ENCODE measurements at places on chromosomes 12 and 14.

- DNase-seq = no peak
These were observed 868 bp downstream of the SPATA7 start for GRCh38 chr14:88386256-88386794.

DNA sequence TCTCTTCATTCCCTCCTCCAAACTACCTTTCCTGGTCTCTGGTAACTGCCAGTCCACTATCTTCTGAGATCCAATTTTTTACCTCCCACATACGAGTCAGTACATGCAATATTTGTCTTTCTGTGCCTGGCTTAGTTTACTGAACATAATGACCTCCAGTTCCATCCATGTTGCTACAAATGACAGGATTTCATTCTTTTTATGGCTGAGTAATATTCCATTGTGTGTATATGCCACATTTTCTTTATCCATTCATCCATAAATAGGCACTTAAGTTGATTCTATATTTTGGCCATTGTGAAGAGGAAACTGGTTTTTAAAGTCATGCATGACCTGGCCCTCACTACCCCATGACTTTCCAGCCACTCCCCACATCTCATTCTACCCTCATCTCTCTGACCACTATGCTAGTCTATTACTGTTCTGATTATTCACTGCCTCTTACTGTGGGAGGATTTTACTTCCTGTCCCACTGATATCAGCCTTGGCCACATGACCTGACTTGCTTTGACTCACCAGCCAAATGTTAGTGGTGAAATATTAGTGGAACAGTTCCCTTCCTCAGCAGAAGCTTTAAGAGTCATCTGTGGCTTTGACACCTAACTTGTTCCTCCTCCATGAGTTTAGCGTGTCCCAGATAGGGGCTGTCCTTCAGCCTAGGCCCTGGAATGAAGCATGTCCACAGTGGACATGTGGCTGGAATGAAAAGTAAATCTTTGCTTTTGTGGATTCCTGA, 52.2 kb downstream of the GOLGA5 start:
- DNase-seq = peak; percentile 1

GRCh38 chr14:96452684-96453083, 49.5 kb upstream of the PAPOLA start:
- DNase-seq = no peak

DNA sequence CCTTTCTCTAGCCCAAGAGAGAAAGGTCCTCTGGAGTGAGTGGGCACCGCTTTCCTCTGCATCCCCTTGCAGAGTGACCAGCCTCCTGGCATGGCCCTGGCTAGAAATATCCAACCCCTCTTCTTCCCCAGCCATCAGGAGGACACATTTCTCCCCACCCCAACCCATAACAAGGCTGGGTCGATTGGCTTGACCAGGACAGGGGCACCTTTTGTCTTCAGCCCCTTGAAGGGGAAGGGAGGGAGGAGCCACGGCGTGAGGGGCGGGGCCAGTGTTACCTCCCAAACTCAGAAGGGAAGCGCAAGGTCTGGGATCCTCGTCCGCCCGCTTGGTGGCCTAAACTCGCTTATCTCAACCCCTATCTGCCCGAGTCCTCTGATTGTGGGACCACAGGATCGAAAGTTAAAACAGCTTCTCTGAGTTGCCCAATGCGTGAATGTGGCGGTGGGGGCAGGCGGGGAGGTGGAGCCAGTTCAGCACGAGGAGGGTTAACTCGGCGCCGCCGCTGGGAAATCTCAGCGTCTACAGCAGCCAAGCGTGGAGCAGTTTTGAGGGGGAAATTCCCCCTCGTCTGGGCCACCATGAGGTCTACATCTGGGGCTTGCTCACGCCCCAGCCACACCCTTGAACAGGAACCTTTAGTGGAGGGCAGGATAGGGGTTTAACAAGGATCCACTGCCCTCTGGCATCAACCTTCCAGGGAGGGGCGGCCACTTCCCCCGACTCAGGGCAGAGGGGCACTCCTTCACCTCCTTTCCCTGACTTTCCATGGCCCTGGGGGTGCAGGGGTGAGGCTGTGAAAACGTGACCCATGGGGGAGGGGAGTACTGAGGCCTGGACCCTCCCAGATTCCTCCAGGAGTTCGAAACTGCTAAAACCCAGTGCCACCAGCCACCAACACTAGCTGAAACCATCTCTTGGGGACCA, 795 bp downstream of the STAT6 start:
- no peak for DNase-seq

GRCh38 chr14:100884456-100884855, 19.1 kb downstream of the RTL1 start:
- no peak for DNase-seq

DNA sequence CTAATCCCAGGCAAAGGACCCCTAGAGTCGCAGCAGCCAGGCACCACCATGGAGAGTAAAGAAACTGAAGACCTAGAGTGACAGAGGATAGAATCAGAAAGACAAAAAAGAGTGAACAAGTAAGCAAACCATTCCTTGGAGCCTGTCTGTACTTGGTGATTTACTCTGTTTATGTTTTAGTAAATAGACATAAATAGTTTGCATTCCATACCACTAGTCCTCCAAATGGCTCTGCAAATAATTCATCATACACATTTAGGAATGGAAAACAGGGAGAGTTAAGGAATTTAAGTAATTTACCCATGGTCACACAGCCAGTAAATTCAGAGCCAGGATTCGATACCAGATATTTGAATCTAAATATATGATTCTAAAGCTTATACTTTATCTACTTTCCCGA, 2.8 kb downstream of the OLR1 start:
- peak; percentile 36 for DNase-seq

DNA sequence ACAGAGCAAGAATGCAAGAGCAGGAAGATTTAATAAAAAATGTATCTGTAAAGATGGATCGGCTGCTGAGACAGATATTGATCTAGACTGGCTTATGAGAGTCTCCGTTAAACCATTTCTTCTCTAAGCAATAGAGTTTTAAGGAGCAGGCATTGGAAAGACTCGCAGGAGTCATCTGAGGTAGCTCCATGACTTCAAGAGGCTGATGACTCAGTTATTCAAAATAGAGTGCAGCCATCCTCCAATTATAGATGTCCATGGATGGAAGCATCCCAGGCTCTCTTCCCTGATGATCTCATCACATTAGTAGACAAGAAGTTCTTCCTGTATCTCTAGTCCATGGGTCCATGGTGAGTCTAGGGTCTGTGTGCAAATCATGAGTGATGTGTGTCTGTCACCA, 638.3 kb upstream of the TMEM132C start:
- peak; percentile 63 for DNase-seq

DNA sequence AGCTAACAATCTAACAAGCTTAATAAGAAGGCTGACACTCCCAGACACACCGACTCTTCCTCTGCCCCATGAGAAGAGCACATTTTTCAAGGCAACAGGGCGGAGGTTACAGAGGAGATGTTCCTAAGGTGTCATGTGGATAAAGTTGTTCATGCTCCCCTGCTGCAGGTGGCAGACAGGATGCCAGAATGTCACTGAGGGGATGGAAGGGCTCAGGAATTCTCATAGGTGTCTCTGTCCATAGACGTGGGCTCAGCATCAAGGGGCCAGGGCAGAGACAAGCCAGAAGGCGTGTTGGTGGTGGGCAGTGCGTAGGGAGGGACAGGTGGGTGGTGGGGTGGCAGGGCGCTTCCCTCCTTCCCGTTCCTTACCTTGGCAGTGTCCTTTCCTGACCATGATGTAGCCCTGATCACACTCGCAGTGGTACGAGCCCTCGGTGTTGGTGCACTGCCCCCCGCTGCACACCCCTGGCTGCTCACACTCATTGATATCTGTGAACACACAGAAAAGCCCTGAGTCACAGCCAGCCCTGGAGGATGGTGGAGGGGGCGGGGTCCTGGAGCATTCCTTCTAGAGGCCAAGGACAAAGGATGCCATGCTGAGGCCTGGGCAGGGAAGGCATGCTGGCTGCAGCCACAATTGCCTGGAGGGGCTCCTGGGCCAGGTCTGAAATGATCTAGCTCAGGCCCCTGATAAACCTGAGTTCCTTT, 23.0 kb downstream of the ISCA2 start:
- no peak for DNase-seq

DNA sequence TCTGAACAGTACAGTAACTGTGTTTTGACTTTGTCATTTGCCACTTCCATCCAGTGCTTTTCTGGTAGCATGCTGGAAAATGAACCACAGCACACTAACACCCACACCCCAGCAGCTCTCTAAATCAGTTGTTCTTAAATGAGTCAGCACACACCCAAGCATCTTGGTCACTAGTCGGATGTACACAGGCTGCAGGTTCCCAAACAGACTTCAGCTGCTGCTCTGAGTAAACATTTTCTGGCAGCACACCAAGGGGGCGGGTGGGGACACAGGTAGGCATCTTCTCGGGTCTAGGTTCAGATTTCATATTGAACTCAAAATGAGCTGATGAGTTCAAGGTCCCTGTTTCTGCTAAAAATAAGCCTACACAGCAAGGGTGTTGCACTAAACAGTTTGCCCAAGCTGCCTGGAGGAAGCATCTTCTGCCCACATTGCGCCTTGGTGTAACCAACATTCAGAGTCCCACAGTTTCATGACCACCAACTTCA, 39.8 kb downstream of the IFNG start:
- DNase-seq = no peak

DNA sequence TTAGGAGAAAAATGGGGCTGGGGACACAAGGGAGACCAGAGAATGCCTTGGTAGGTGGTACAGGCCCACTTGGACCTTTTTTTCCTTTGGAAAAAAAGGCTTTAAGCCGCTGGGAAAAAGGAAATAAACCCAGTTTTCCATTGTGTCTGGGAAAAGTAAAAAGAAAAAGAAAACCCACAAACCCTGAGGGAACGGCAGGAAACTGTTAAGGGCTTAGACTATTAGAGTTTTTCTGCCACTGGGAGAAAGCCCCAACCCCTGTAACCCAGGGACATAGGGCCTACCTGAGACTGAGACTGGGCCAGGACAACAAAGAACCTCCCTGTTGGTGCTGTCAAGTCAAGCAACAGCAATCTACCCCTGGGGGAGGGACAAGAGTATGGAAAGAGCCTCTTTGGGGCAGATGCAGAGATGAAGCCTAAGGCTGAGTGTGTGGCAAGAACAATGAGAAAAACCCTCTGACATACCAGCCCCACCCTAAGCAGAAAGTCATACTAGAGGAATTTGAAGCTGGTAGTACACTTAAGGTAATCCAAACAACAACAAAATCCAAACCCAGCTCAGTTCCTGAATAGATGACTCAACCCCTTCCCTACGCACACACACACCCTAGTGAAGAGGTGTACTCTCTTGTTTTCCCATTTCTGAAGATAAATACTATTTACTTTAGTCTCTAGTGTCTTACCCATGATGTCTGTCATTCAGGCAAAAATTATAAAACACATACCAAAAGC, 22.8 kb downstream of the ATF1 start:
- DNase-seq = peak; percentile 56

DNA sequence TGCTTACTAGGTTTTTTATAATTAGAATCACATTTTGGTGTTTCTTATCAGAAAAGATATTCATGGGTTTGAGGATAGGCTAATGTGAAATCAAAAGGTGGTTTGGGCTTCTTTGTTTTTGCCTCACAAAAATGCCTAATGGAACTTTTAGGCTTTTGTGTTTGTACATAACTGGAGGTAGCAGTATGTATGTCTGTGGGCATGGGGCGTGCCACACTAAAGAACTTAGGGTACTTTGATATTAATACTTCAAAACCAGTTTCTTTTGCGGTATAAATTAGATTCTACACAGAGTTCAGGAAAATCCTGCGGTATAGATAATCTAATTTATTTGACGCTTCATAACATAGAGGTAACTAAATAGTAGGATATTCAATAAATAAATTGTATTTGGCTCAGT, 1.9 kb downstream of the ETV6 start:
- DNase-seq = no peak

DNA sequence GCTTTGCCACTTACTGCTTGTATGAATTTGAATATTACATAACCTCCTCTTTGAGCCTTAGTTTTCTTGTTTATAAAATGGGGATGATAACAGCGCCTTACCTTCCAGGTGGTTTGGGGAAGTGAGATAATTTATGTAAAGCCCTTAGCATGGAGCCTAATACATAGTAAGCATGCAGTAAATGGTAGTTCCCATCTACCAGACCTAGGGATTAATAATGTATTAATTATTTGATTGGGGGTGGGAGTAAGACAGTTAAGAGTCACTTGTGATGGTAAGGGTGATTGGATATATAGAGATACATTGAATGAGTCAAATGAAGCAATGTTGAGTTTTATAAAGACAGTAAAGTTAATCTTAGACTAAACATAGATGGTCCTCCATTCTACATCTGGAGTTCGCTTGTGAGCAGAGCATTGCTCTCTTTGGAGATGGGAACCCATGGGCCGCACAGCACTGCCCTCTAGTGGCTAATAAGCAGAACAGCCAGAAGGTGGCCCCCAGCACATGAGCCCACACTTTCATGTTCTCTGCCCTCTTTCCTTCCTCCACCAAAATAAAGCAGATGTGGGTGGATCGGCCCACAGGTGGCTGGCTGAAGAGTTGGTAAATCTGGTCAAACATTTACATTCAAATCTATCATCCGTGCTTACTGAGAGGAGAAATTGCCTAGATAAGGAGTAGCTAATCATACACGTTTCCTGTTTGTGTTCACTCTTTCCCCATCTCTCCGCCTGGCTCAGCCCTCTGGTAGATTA, 26.5 kb upstream of the TAMALIN start:
- DNase-seq = no peak

DNA sequence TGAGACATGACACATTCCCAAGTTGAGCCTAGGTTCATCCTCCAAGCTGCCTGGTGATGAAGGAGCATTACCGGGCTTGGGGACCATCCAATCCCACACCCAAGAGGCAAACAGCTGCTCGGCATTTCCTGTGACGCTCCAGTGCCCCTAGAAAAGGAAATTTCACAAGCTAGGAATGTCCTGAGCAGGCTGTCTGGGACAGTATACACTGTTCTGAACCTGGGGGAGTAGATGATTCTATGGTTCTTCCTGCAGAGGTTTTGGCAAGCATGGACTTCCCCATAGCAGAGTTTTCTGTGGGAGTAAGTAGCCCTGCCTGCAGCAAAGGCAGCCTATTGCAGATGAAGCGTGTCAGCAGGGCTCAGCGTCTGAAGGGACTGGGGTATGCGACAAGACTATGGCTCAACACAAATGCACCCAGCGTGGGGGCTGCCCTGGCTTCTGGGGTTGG, 47.4 kb upstream of the SRSF5 start:
- peak; percentile 81 for DNase-seq
